Peyer's patch (tissue), 4 donors: ENCODE measurements at places on chromosomes 2 and 18. TPM values are rescaled to one million over a fixed set of nuclear protein-coding genes. Genes with fewer than 3 reads are reported as not detected.

Gene TDRD15
- total RNA-seq, result 0.83 TPM

Gene CPS1
- total RNA-seq, result 68.5 TPM

Gene CKAP2L
- total RNA-seq, result 0.70 TPM

Gene SCN1A
- not detected for total RNA-seq

Gene CIDEA
- total RNA-seq, result not detected

Gene APLF
- 1.2 TPM for total RNA-seq

Gene CCDC178
- total RNA-seq, result not detected

Gene RPE
- total RNA-seq, result 46.1 TPM

Gene EDAR
- not detected for total RNA-seq

Gene SCRN3
- total RNA-seq, result 40.9 TPM

Gene GCG
- 36.9 TPM for total RNA-seq

DNA sequence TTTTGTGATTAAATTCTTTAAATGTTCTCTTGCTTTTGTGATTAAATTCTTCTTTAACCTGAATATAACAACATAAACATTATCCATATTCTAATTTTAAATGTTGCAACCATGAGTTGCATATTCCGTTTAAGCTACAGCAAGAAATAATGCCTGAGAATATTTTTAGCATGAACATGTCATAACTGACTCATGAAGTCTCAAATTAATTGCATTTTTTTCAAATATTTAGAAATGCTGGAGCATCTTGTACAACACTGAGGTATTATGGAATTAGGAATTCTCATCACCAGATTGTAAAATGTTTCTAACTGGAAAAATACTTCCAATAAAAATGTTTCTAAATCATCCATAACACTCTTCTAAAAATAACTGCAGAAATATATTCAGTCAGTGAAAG lies 14.7 kb downstream of the ROCK2 start:
- no peaks in the 10 kb centered on the region for H3K36me3 ChIP-seq
- H3K4me3 ChIP-seq, result no peak overlapping the region
- no peak overlapping the region for H3K27ac ChIP-seq
- no peaks in the 10 kb centered on the region for H3K4me1 ChIP-seq

DNA sequence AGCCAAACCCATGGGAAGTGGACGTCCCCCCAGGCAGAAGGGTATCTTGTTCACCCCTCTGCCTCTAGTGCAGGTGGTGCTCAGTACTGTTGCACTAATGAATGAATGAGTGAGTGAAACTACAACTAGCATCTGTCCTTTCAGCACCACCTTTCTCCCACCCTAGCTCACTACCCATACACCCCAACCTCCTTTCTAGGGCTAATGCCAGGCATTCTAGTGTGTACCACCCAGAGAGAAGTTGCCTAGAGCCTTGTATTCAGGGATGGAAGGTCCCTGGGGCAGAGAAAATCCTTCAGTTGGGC lies 22.5 kb downstream of the CCT7 start:
- no peak for DNase-seq
- no peaks in the 10 kb centered on the region for H3K36me3 ChIP-seq
- H3K4me1 ChIP-seq, result no peaks in the 10 kb centered on the region

- H3K27me3 ChIP-seq, result no peaks in the 10 kb centered on the region
- H3K27ac ChIP-seq, result no peak overlapping the region
- no peak for DNase-seq
- H3K4me1 ChIP-seq, result no peaks in the 10 kb centered on the region
- H3K36me3 ChIP-seq, result no peaks in the 10 kb centered on the region
Measured at GRCh38 chr2:54233832-54234649, 22.0 kb downstream of the TSPYL6 start.

DNA sequence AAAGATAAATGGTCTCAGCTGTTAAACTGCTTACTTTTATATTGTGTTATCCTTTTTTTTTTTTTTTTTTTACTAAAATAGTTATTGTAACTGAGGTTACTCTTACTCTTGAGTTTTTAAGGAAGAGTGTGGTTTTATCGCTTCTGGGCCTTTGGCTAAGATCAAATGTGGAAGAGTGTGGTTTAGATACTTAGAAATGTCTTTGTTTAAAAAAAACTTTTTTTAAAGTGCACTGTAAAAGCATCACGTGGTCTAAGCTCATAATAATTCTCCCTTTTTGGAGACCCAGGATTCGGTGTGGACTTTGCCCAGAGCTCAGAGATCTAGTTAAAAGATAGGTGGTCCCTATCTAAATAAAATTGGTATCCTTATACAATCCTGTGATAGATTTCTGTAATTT lies 11.9 kb upstream of the OXER1 start:
- H3K36me3 ChIP-seq, result no peaks in the 10 kb centered on the region
- no peak overlapping the region for H3K27ac ChIP-seq
- H3K27me3 ChIP-seq, result no peaks in the 10 kb centered on the region
- no peak for DNase-seq
- no peak overlapping the region for H3K4me3 ChIP-seq

GRCh38 chr2:11333427-11334183 lies 10.8 kb downstream of the ROCK2 start:
- no peaks in the 10 kb centered on the region for H3K27me3 ChIP-seq
- no peak for DNase-seq
- no peaks in the 10 kb centered on the region for H3K36me3 ChIP-seq
- no peaks in the 10 kb centered on the region for H3K4me1 ChIP-seq

DNA sequence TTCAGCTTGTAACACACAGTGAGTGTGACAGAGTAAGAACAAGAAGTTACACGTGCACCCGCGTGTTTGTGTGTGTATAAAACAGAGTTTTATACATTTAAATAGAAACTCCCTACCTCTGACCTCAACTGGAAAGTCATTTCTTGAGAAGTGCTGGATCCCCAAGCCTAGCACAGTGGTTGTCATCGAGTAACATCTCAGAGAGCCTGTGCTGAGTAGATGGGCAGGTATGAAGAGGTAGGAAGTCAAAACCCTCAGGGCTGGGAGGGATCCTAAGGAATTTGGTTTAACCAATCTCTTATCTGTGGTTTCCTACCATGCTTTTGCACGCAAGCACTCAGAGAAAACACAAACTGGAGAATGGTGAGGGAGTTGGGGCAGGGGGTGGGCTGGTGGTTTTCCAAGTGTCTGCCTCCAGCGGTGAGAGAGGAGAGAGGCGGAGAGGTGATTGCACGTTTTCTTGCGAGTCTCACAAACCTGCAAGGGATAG lies 9.2 kb downstream of the ACOXL start:
- no peaks in the 10 kb centered on the region for H3K36me3 ChIP-seq
- H3K4me1 ChIP-seq, result no peaks in the 10 kb centered on the region
- H3K27me3 ChIP-seq, result no peaks in the 10 kb centered on the region
- no peak overlapping the region for H3K4me3 ChIP-seq
